Left lobe of liver (tissue), 2 donors: ENCODE measurements at places on chromosomes 5 and 9. TPM values are rescaled to one million over a fixed set of nuclear protein-coding genes. Genes with fewer than 3 reads are reported as not detected.

LURAP1L gene
- total RNA-seq: 12.7 TPM

COL23A1 gene
- total RNA-seq: 1.2 TPM

CXXC5 gene
- 64.0 TPM for total RNA-seq

PDE6A gene
- not detected for total RNA-seq

CCDC192 gene
- total RNA-seq: not detected

DBH gene
- 16.7 TPM for total RNA-seq

PPIC gene
- total RNA-seq: 18.6 TPM

FAM163B gene
- 2.8 TPM for total RNA-seq

RRAGA gene
- total RNA-seq: 35.9 TPM

FOXD4L6 gene
- total RNA-seq: not detected

TSSK1B gene
- total RNA-seq: not detected

FNIP1 gene
- 15.0 TPM for total RNA-seq

ISL1 gene
- not detected for total RNA-seq

STK32A gene
- 0.23 TPM for total RNA-seq

NOXA1 gene
- total RNA-seq: 6.0 TPM

SLC25A2 gene
- total RNA-seq: 0.25 TPM
